ENCODE measurements at places on chromosomes 7 and 10. TPM values are rescaled to one million over a fixed set of nuclear protein-coding genes. Genes with fewer than 3 reads are reported as not detected.

FKBP6 gene
- total RNA-seq = not detected

RUFY2 gene
- 22.5 TPM for total RNA-seq

DNA sequence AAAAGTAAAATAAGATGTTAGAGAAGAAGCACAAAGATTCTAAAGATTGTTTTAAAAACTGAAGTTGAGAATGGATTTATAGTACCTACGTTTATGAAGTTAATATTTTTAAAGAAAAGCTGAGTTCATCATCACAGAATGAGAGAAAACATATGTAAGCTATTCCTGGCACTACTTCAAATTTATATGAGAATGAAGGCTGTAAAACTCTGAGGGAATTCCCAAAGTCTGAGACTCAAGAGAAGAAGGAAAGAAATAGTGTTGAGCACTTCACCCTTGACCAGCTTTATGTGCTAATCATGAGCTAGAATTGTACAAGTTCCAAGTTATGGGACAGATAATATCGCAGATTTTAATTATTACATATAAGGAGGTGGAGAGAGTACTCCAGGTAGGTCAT is 323.7 kb upstream of the GNAI1 start:
- no peak overlapping the region for H3K4me3 ChIP-seq
- no peaks in the 10 kb centered on the region for H3K27me3 ChIP-seq
- peaks cover 12% of the 10 kb centered on the region for H3K4me1 ChIP-seq
- DNase-seq = no peak
- no peak overlapping the region for H3K27ac ChIP-seq
- H3K36me3 ChIP-seq = no peaks in the 10 kb centered on the region

DNA sequence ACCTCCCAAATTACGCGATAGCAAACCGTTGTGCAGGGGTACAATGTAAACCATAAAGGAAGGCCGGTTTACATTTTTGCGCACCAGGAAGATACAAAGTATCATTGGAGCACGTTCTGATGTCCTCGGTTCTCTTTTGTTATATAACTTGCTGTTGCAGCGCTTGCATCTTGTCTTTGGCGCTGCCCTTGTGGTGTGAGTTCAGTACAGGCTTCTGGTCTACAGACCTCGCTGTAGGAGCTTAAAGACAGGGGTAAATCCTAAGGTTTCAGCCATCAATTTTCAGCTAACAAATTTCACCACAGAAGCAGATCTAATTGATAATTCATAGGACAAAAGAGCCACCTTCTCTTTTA is 1.5 kb upstream of the MKX start:
- peaks cover 88% of the 10 kb centered on the region for H3K27me3 ChIP-seq
- no peaks in the 10 kb centered on the region for H3K36me3 ChIP-seq
- no peaks in the 10 kb centered on the region for H3K4me1 ChIP-seq

- H3K27ac ChIP-seq = no peak overlapping the region
- no peaks in the 10 kb centered on the region for H3K36me3 ChIP-seq
- peaks cover 9% of the 10 kb centered on the region for H3K4me1 ChIP-seq
- no peak for DNase-seq
These were observed 81.3 kb downstream of the ITGB8 start for GRCh38 chr7:20412032-20412431.

DNA sequence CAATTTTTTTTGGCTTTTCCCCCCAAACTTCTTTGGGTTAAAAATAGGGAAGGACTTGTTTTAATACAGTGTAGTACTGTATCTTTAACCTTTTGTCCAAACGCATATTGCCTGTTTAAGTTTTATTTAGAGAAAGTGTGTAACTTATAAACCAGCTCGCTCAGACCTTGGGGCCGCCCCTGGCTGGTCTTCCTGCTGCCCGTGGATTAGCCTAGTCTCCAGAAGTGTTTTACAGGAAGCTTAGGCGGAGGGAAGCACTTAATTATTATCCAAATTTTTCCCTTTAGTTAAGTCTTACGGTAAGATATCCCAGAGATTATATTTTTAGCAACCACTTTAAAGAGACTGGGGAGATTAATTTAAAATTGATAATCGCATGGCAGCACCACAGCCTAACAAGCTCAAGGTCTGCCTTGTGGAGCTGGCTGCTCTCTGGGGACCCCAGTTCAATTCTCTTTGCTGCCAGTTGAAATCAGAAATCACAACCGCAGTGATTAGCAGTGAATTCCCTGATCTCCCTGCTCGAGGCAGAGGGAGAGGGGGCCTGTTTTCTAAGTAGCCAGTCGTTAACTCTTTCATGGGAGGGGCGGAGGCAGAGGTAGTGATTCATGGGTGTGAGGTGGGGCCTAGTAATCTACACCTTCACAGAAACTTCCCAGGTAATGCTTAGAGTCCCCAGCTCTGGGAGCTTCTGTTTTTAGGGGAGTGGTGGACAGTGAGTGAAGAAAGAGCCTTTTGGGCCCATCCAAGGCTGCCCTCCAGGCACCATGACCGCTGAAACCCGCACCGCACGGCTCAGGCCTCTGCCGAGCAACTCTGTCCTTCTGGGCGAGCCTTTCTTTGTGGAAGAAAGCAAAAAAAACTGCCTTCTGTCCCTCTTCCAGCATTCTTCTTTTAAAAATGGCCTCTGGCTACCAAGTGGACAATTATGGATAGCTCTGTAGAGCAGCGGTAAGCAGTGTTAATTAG is 548.7 kb upstream of the GALNT17 start:
- no peak for DNase-seq
- H3K27me3 ChIP-seq = no peaks in the 10 kb centered on the region
- peaks cover 14% of the 10 kb centered on the region for H3K4me1 ChIP-seq
- no peak overlapping the region for H3K27ac ChIP-seq
- H3K36me3 ChIP-seq = no peaks in the 10 kb centered on the region

DNA sequence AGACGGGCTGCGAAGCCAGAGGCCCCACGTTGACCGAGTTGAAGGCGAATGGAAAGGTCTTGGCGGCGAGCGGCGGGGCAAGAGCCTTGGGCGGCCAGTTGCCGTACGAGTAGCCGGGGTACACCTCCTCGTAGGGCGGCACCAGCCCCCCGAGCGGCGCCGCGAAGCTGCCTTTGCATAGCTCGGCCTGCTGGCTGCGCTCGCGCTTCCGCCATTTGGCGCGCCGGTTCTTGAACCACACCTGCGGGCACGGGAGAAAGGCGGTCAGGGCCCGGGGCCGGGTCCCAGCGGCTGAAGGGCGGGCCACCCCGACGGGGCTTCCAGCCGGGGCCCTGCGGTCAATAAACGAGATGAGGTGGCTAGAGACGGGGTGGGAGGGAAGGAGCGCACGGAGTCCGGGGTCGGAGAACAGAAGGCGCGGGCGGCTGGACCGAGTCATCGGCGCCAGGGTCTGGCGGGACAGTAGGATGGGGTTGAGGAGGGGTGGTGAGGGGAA is 4.8 kb downstream of the ELOVL3 start:
- H3K27me3 ChIP-seq = peaks cover 81% of the 10 kb centered on the region
- peaks cover 16% of the 10 kb centered on the region for H3K4me1 ChIP-seq
- peak overlapping the region; percentile 29 for H3K4me3 ChIP-seq
- H3K27ac ChIP-seq = no peak overlapping the region
- no peaks in the 10 kb centered on the region for H3K36me3 ChIP-seq

DNA sequence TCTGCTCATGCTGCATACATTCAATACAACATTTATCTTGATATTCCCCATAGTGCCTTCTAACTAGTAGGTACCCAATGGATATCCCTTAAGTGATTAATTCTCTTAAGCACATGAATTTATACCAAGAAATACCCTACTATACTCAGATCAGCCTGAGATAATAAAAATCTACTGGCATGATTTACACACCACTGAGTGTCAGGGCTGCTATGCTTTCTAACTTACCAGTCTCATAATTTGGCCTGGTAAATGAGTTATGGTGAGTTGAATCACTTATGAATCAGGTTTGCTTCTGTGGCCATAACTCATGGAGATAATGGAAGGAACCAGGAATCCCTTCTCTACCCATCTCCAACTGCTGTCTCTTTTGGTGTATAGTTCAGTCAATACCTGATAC is 122.8 kb downstream of the THSD7A start:
- H3K4me1 ChIP-seq = no peaks in the 10 kb centered on the region
- no peak overlapping the region for H3K27ac ChIP-seq
- H3K4me3 ChIP-seq = no peak overlapping the region
- DNase-seq = no peak

DNA sequence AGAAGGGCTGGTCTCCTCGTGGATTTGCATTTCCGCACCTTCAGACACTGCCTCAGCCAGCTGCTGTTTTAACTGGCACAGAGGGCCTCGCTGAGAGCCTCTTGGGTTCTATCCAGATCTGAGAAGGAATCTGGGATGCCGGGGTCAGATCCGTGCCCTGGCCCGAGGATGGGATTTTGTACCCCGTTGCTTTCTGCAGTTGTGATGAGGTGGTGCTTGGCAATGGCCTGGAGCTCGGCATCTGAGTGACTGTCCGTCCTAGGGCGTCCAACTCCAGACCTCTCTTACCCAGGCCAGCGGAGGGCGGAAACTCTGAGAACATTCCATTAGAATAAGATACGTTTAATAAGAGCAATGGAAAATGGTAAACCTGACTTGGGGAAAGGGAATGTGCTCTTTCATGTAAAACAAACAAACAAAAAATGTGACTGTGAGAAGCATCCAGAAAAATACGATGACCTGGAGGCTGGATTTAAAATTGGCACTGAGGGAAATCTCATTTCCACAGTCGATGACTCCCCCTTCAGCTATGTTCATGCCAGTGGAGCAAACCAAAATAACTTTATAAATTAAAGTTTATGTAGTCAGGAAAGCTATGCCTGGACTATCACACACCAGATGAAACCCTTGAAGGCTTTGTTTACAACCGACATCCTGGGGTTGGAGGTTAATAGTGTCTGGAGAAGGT is 39.6 kb downstream of the GRK5 start:
- H3K27me3 ChIP-seq = no peaks in the 10 kb centered on the region
- H3K4me3 ChIP-seq = no peak overlapping the region
- H3K36me3 ChIP-seq = no peaks in the 10 kb centered on the region
- DNase-seq = no peak
- H3K27ac ChIP-seq = peak overlapping the region; percentile 75
- H3K4me1 ChIP-seq = peaks cover 36% of the 10 kb centered on the region

GRCh38 chr7:136940917-136941316 is 72.5 kb downstream of the CHRM2 start:
- DNase-seq = no peak
- H3K36me3 ChIP-seq = no peaks in the 10 kb centered on the region
- H3K4me3 ChIP-seq = no peak overlapping the region
- no peaks in the 10 kb centered on the region for H3K4me1 ChIP-seq

- H3K27ac ChIP-seq = no peak overlapping the region
- H3K27me3 ChIP-seq = no peaks in the 10 kb centered on the region
- H3K4me1 ChIP-seq = no peaks in the 10 kb centered on the region
- no peak overlapping the region for H3K4me3 ChIP-seq
- DNase-seq = no peak
- H3K36me3 ChIP-seq = no peaks in the 10 kb centered on the region
These were observed 134.9 kb upstream of the ANK3 start for GRCh38 chr10:60524541-60524940.

GRCh38 chr10:86355571-86356038 is 11.0 kb downstream of the GRID1 start:
- no peak overlapping the region for H3K4me3 ChIP-seq
- no peaks in the 10 kb centered on the region for H3K4me1 ChIP-seq
- peak; percentile 45 for DNase-seq
- H3K27me3 ChIP-seq = no peaks in the 10 kb centered on the region
- no peaks in the 10 kb centered on the region for H3K36me3 ChIP-seq
- H3K27ac ChIP-seq = no peak overlapping the region

DNA sequence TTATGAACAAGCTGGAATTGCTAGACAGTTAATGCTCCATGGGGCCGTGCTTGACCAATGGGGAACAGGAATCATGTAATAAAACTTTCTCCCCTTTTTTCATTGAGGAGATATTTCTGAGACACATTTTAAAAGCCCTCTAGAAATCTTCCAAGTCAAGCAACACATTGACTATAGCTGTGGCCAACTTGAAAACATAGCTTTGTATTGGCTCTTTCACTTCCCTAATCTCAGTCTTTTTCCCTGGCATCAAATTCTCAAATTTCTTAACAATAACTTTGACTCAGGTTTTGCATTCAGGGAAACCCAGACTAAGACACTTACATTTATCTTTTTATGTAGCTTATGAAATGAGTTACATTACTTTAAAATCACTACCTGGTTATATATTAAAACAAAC is 947.1 kb upstream of the MBL2 start:
- H3K27ac ChIP-seq = no peak overlapping the region
- H3K4me1 ChIP-seq = no peaks in the 10 kb centered on the region
- H3K36me3 ChIP-seq = no peaks in the 10 kb centered on the region
- no peaks in the 10 kb centered on the region for H3K27me3 ChIP-seq

DNA sequence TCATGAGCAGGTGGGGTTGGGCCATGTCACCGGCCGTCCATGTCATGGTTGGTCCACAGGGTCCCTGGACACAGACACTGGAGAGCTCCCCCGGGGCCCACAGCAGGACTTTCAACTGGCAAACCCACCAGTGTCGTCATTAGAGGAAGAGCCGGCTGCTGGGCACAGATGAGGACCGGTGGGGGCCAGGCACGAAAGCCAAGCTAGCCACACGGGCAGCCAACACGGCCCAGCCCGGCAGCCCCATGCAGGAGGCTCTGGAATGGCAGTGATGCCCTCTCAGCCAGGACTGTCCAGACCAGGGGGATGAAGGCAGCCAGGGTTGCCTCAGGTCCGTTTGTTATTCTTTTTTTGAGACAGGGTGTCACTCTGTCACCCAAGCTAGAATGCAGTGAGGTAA is 21.1 kb upstream of the UNCX start:
- peaks cover 96% of the 10 kb centered on the region for H3K27me3 ChIP-seq
- DNase-seq = no peak
- H3K4me3 ChIP-seq = no peak overlapping the region
- no peaks in the 10 kb centered on the region for H3K4me1 ChIP-seq
- H3K36me3 ChIP-seq = no peaks in the 10 kb centered on the region

- peak; percentile 54 for DNase-seq
- no peaks in the 10 kb centered on the region for H3K27me3 ChIP-seq
- no peaks in the 10 kb centered on the region for H3K36me3 ChIP-seq
These were observed 202.9 kb downstream of the GRM3 start for GRCh38 chr7:86846494-86847190.

DNA sequence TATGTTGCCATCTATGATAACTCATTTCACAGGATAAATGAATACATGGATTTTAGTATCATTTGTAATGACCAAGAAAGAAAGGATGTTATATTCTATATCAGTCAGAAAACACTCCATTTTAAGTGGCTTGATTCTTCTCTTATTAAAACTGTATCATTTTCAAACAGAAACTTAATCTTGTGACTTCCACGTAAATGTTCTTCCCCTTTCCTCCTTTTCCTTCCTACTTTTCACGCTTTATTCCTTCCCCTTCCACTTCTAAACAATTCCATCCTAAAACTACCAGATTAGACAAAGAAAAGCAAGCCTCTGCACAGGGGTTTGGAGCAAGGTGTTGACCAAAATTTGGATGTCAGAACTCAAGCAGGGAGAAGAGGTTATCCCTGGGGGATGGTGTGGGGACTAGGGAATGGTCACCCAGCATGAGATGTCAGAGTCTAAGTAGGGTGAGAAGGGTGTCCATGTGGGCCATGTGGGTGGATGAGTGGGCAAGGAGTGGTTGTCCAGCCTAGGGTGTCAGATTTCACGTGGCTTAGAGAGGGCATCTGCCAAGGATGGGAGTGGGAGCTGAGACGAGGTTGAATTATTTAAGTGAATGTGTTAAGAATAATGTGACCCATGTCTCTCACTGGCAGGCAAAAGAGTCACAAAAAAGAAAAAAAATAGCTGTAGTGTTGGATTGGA is 5.0 kb upstream of the GSAP start:
- no peaks in the 10 kb centered on the region for H3K27me3 ChIP-seq
- peaks cover 7% of the 10 kb centered on the region for H3K4me1 ChIP-seq
- DNase-seq = no peak
- no peak overlapping the region for H3K4me3 ChIP-seq

All from transverse colon (tissue), 4 donors.